H7 (cell line): ENCODE measurements at places on chromosomes 16 and 17. TPM values are rescaled to one million over a fixed set of nuclear protein-coding genes. Genes with fewer than 3 reads are reported as not detected.

Gene SRCIN1
- 2.3 TPM in 2 replicates for total RNA-seq

Gene GCGR
- 0.07 and 0.11 TPM in 2 replicates for total RNA-seq

Gene HIC1
- total RNA-seq, result 0.03 and 0.63 TPM in 2 replicates

Gene EPOP
- 6.1 and 6.2 TPM in 2 replicates for total RNA-seq

GRCh38 chr17:83131401-83132011 lies 52.1 kb downstream of the METRNL start:
- no peak for DNase-seq

DNA sequence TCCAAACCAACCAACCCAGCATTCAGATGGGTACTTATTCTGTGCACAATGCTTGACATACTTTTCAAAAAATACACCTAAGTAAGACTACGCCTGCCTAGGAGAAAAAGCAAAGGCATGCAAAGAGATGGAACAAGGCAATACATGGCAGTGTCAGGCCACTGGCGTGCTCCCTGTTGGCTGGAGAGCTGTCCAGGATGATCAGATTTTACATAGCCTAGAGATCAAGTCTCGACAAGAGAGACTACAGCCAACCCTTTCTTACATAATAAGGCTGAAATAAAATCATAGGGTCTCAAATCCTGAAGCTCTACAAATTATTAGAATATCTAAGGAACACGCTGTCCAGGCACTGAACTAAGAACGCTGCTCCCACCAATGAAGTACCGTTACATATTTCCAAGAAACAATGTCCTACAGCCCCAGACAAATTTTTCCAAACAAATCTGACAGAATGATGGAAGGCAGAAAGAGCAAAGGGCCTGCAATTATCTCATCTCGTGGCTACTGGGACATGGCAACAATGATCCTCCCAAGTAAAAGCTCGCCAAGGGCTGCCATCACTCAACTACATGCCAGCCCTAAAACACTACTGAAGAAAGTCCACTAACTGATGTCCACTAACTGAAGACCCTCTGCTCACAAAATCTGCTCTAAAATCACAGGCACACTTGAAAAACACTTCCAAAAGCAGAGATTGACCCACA lies 5.1 kb downstream of the RPS15A start:
- no peak for DNase-seq

DNA sequence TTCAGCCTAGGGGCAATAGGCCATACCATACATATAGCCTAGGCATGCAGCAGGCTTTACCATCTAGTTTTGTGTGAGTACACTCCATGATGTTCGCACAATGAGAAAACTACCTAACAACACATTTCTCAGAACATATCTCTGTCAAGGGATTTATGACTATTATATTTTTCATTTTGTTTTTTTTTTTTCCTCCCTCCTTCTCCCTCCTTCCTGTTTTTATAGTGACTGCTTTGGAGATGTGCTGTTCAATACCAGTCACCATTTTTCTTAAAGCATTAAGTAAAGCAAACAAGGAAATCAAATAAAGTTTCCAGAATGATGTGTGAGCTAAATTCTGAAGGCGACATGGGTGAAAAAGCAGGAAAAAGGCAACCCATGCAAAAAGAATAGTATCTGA lies 194.6 kb downstream of the STX8 start:
- DNase-seq, result no peak

DNA sequence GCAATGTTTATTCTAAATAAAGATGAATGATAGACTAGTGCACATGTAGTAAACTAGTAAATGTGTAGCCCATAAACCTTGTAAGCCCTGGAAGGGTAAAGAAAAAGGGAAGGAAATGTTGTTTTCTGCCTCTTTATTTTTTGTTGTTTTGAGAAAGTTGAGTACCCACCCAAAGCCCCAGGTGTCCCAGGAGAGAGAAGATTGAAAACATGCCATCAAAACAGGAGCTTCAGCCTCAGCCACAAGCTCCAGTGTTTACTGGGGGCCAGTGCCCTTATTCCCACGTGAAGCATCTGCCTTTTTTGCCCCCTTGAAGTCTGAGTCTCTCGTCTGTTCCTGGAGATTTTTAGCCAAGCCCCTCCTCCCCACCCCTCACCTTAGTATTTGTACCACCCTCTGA lies 121.5 kb downstream of the PRKCB start:
- no peak for DNase-seq

GRCh38 chr16:17647879-17648872 lies 177.4 kb upstream of the XYLT1 start:
- no peak for DNase-seq

GRCh38 chr17:75864448-75864871 lies 9.3 kb upstream of the WBP2 start:
- peak; percentile 87 for DNase-seq

DNA sequence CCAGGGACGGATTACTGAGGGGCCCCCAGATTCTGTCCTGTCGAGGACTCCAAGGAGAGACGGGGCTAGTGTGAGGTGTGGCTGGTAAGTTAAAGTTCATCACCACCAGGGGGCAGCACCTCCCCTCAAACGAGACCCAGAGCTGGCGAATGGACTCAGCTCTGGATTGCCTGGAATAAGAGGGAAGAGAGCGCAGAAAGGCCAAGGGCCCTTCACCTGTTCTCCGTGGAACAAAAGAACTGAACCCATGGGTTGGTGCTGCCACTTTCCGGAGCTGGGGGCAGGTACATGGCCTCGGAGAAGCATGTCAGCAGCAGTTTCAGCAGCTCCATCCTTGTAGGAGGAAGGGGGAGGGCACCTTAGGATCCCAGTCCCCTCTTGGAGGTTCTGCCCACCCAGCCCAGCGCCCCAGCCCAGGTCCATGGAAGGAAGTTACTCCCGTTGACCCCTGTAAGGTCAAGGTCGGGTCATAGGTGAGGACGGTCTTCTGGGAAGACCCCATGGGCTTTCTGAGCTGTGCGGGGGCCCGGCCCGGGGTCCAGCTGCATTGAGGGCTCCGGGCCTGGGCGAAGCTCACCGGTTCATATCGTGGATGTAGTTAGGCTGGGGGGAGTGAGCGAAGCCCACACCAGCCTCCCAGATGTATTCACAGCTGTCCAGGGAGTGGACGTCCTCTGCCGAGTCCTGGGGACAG lies 10.8 kb downstream of the HID1 start:
- DNase-seq, result peak; percentile 95

GRCh38 chr17:69724238-69724637 lies 309.7 kb downstream of the MAP2K6 start:
- no peak for DNase-seq

- no peak for DNase-seq
Observed at GRCh38 chr17:58224315-58224714, 5.3 kb upstream of the MKS1 start.

DNA sequence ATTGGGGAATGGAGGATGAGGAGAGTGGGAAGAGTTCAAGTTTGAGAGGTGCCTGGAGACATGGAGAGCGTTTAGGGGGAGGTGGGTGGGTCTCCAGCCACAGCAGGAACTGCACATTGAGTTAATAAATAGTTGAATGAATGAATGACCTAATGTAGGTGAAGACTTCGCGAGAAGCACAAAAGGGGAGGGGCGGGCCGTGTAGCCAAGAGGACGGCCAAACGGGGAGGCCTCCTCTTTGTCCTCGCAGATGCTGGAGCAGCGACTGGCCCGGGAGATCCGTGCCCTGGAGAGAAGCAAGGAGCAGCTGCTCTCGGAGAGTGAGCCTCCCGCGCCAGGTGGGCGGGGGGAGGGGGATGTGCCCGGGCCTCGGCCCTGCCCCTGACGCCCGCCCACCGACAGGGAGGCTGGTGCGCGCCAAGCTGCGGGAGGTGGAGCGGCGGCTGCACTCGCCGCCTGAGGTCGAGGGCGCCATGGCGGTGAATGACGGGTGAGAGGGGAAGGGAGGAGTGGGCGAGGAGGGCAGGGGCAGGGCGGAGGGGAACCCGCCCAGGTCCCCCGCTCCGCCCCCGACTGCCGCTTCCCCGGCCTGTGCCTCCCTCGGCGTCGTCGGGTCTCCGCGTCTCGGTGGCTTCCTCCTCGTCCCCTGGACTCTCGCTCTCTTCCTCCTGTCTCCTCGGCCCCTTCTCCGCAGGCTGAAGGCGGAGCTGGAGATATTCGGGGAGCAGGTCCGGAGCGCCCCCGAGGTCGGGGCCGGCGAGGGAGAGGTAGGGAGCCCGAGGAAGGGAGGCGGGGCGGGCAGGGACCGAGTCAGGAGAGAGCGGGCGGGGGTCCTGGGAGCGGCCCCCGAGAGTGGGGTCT lies 12.9 kb downstream of the SYCE1L start:
- DNase-seq, result peak; percentile 95

DNA sequence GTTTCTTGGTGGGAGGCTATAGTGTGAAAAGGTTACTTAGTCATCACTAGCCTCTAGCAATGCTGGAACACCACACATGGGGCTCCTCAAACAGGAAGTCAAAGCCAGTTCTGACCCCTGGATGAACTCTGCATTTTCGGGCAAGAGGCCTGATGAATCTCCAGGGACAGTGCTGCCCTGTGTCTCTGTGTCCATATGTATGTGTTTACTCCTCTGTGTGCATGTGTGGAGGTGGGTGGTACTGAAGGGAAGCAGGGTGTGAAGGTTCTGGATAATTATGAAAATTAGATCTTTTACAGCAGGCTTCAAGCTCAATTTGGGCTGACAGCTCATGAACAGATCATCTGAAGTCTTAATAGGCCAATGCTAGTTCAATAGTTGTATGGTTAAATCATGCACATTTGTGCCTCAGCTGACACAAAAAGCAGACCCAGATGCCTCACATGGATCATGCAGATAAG lies 133.6 kb downstream of the SNX11 start:
- no peak for DNase-seq

DNA sequence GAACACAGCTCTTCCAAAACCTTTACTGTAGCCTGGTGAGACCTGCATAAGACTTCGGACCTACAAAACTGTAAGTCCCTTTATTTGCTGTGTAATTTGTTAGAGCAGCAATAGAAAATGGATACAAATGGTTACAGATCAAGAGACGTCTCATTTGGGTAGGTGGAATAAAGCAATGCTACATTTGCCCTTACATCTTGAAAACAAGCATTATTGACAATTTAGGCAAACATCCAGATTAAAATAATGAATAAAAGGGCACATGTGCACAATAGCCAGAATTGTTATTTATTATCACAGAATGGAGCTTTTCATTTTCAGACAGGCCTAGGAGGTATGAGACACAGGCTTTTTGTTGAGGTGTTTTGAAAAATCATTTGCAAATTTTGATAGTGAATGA lies 222.2 kb upstream of the CPHXL start:
- DNase-seq, result no peak

DNA sequence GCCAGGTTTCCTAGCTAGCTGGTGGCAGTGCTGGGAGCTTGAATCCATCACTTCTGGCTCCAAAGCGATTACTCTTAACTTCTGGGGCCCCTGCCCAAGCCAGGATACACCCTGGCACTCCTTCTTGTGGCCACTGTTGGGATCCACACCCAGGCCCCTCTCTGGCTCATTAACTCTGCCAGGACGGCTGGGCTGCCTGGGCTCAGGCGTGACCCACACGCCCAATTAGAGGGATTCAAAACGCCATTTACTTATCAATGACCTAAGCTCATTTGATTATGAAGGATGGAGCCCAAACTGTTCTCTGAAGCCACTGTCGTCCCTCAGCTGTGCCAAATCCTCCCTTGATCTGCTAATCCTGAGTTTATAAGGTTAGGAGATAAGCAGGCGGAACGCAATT lies 79.7 kb upstream of the BRD7 start:
- peak; percentile 91 for DNase-seq

- peak; percentile 79 for DNase-seq
Observed at GRCh38 chr16:370979-371514, 709 bp upstream of the MRPL28 start.

DNA sequence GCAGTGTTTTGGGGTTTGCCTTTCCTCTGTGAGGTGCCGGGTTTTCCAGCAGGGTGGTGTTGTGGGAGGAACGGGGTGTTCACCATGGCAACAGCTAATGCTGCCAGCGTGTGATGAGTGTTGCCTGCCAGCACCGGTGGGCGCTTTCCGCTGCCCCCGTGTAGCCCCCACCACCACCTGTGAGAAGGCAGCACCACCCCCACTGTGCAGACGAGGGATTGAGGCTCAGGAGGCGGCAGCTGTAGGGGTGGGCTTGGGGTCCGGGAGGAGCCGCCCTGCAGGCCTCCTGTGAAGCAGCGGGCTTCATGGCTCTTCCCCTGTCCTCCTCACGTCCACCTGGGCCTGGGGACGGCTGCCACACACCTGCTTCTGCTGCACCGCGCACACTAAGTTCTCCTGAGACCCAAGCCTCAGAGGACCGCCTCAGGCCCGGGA lies 5.2 kb downstream of the RAB40C start:
- no peak for DNase-seq

DNA sequence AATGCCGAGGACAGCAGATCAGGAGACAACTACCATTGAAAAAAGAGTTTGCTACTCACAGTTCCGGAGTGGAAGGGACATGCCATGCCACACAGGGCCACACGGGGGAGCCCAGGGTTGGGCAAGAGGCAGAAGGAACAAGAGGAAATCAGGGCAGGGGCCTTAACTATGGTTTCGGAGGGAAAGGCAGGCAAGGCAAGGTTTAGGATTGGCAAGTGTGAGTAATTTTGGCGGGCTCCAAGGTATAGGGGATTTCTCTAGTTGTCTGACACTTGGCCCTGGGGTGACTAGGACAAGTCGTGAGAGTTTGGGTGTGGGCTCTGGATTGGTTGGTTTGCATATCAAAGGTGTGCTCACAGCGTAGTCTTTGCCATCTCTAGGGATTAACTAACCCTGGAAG lies 27.0 kb upstream of the NTN1 start:
- peak; percentile 72 for DNase-seq

DNA sequence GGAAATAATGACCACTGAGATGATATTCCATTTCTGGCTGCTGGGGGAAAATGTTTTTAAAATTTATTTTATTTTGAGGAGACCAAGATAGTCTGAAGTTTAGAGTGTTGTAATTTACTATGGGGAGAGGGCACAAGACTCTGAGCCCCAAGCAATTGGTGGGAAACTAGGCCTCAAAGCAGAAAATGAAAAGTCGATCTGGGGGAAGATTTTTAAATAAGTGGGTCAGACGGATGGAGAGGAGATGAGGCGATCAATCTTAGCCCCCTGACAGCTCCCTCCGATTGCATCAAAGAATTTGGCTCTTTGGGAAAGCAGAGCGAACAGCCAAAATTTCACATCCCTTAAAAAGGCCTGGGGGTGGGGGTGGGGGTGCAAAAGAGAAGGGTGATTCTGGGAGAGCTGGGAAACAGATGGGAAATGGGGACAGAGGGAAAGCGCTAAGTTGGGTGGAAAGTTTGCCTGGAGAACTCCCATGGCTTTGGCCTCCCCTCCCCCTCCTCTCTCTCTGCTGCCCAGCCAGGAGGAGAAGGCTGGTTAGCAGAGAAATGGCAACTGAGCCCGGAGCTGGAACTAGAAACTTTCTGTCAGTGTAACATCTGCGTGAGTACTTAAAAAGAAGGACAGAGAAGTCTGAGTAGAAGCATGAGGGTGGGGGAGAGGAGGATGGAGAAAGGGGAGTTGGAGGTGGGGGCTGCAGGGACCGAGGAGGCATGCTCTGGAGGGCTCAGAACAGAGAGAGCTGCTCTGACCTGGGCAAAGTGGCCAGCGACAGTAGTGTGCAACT lies 1.4 kb upstream of the HOXB2 start:
- peak; percentile 76 for DNase-seq
